Adipose tissue (tissue), 3 donors: ENCODE measurements at places on chromosomes 2 and 18. TPM values are rescaled to one million over a fixed set of nuclear protein-coding genes. Genes with fewer than 3 reads are reported as not detected.

UGT1A4 gene
- polyA plus RNA-seq: not detected

DNAJC5G gene
- polyA plus RNA-seq: not detected

VIT gene
- 1.2 TPM for polyA plus RNA-seq

NT5DC4 gene
- polyA plus RNA-seq: not detected

GALR1 gene
- 0.02 TPM for polyA plus RNA-seq

MDH1 gene
- 215 TPM for polyA plus RNA-seq

IL1RN gene
- 0.86 TPM for polyA plus RNA-seq

APCDD1 gene
- polyA plus RNA-seq: 45.9 TPM

GKN1 gene
- 2,134 TPM for polyA plus RNA-seq

CROCC2 gene
- 0.02 TPM for polyA plus RNA-seq

SCN3A gene
- 0.10 TPM for polyA plus RNA-seq

GLI2 gene
- polyA plus RNA-seq: 0.09 TPM

GCG gene
- polyA plus RNA-seq: 1.2 TPM

TSPYL6 gene
- polyA plus RNA-seq: not detected

COL5A2 gene
- 8.0 TPM for polyA plus RNA-seq

ANKRD23 gene
- 0.22 TPM for polyA plus RNA-seq

DQX1 gene
- polyA plus RNA-seq: 0.31 TPM

OLA1 gene
- 57.4 TPM for polyA plus RNA-seq

DLGAP1 gene
- polyA plus RNA-seq: 0.06 TPM
